ENCODE measurements at places on chromosomes 1 and 21. TPM values are rescaled to one million over a fixed set of nuclear protein-coding genes. Genes with fewer than 3 reads are reported as not detected.

Gene CPT2
- polyA plus RNA-seq = 23.2 TPM

Gene TNFRSF4
- 1.5 TPM for polyA plus RNA-seq

Gene RHBDL2
- not detected for polyA plus RNA-seq

Gene RNF11
- 22.8 TPM for polyA plus RNA-seq

Gene LORICRIN
- polyA plus RNA-seq = not detected

Gene CEP170
- polyA plus RNA-seq = 19.6 TPM

Gene POU3F1
- not detected for polyA plus RNA-seq

- DNase-seq = no peak
- no peaks in the 10 kb centered on the region for H3K4me1 ChIP-seq
- no peak overlapping the region for H3K27ac ChIP-seq
- H3K4me3 ChIP-seq = no peak overlapping the region
- no peaks in the 10 kb centered on the region for H3K27me3 ChIP-seq
These were observed 85.4 kb downstream of the CCDC185 start for GRCh38 chr1:223478606-223479005.

DNA sequence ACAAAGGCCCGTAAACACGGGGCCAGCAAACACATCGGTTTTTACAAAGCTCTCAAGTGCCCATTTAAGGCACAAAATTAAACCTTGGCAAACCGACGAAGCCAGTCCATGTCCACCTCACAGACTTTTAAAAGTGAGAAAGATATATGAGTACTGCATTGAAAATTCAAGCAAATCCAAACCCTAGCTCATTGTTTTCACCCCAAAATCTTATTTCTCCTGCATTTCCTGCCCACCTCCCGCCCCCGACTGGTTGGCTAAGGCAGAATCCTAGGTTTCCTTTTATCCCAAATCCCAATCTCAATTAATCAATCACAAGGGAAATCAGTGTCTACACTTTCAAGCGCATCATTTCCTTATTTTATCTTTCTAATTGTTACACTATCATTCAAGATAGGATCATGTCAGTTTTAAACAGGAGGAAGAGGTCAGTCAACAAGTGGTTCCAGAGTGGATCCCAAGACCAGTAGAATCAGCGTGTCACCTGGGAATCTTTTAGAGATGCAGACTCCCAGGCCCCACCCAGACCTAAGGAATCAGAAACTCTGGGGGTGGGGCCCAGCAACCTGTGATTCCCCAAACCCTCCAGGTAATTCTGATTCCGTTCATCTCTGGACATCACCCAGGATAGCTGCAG lies 1.7 kb upstream of the GNG4 start:
- H3K27ac ChIP-seq = no peak overlapping the region
- no peak overlapping the region for H3K4me3 ChIP-seq
- no peak for DNase-seq
- H3K4me1 ChIP-seq = peaks cover 4% of the 10 kb centered on the region

- no peak for DNase-seq
- H3K36me3 ChIP-seq = no peaks in the 10 kb centered on the region
- no peak overlapping the region for H3K4me3 ChIP-seq
- no peaks in the 10 kb centered on the region for H3K27me3 ChIP-seq
- H3K4me1 ChIP-seq = peaks cover 10% of the 10 kb centered on the region
These were observed 4.9 kb downstream of the CEP104 start for GRCh38 chr1:3852091-3852490.

- no peak for DNase-seq
- peaks cover 28% of the 10 kb centered on the region for H3K4me1 ChIP-seq
- H3K36me3 ChIP-seq = no peaks in the 10 kb centered on the region
- H3K4me3 ChIP-seq = no peak overlapping the region
- H3K27ac ChIP-seq = no peak overlapping the region
These were observed 7.0 kb upstream of the IL6R start for GRCh38 chr1:154398141-154398540.

GRCh38 chr1:156386949-156387869 lies 18.2 kb downstream of the RHBG start:
- no peaks in the 10 kb centered on the region for H3K36me3 ChIP-seq
- no peak overlapping the region for H3K4me3 ChIP-seq
- H3K4me1 ChIP-seq = peaks cover 8% of the 10 kb centered on the region
- no peak for DNase-seq
- no peak overlapping the region for H3K27ac ChIP-seq

DNA sequence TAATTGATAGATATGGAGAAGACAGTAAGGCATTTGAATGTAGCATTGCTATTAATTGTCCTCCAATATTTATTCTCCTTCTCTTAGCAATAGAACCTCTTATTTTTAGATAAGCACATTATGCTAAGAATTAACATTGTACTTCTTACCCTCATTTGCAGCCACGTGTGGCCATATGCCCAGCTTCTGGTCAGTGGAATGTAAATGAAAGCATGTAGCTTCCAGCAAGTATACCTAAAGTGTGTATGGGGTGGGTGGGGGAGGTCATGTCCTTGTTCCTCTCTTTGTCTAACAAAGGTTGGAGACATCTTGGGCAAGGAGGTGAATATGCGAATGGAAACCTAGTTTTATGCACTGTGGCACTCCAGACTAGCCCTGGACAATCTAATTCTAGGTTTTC lies 133.6 kb upstream of the HMCN1 start:
- no peaks in the 10 kb centered on the region for H3K36me3 ChIP-seq
- DNase-seq = no peak
- no peak overlapping the region for H3K27ac ChIP-seq
- peaks cover 4% of the 10 kb centered on the region for H3K4me1 ChIP-seq
- no peak overlapping the region for H3K4me3 ChIP-seq
- no peaks in the 10 kb centered on the region for H3K27me3 ChIP-seq

DNA sequence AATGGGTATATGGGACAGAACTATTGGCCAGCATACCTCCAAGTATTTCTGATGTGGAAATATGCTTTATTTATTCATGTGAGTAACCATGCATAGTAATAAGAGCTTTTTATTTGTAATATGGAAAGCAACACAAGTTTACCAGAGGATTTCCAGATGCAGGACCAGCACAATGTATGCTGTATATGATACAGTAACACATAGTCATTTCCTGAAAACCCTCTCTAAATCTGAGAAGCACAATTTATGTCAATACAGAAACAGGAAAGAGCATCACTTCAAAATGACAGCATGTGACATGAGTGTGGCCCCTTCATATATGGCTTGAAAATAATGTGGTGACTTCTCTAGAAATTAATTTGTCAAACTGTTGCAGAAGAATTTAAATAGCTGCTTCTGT lies 1134.7 kb upstream of the ADGRL2 start:
- no peak for DNase-seq
- no peaks in the 10 kb centered on the region for H3K27me3 ChIP-seq
- no peaks in the 10 kb centered on the region for H3K4me1 ChIP-seq
- H3K36me3 ChIP-seq = no peaks in the 10 kb centered on the region

DNA sequence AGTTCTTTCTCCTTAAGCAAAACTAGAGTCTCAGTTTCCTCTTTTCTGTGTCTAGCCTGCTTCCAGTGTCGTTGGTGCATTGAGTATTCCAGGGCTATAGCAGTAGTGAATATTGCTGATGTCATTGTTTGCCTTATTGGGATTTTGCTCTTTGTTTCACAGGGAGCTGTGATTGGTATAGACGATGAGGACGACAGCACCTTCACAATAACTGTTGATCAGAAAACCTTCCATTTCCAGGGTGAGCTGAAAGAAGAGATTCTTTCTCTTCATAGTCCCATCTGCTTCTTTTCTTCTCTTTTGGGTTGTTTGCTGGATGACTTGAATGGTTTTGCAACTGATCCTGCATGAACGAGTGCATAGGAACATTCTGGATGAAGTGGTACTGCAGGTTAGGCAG lies 52.4 kb downstream of the OSBPL9 start:
- no peak overlapping the region for H3K4me3 ChIP-seq
- H3K36me3 ChIP-seq = peaks cover 10% of the 10 kb centered on the region
- no peak overlapping the region for H3K27ac ChIP-seq
- H3K4me1 ChIP-seq = no peaks in the 10 kb centered on the region

DNA sequence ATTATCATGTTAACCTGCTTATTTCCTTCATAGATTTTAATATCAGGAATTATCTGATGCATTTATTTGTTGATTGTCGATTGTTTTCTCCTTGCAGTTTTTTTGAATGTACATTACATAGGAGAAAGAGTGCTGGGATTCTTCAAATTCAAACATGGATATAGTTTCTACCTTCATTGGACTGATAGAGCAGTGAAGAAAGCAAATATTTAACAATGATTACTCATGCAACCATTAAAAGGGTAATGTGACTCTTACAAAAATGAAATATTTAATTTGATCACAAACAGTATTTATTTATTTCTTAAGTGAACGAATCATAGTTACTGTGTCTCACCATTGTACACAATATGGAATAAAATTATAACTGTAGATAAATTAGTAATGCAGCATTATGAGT lies 350.9 kb downstream of the BRINP3 start:
- H3K36me3 ChIP-seq = no peaks in the 10 kb centered on the region
- DNase-seq = no peak
- no peaks in the 10 kb centered on the region for H3K27me3 ChIP-seq
- H3K4me3 ChIP-seq = no peak overlapping the region
- H3K4me1 ChIP-seq = no peaks in the 10 kb centered on the region

DNA sequence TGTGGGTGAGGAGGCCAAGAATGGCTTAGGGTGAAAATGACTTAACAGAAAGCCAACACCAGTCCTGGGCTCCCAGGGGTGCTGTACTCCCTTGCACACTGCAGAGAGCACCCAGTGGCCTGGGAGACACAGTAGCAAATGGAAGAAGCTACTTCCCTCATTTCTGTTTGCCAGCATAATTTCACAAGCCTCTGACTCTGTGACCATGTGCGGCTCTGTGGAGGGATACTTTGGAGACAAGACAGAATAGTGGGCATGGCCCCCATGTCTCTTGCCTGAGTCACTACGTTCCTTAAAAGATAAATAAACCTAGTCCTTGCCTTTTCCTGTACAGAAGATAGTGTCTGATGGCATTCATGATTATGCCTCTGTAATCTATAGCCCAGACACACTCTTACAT lies 38.1 kb downstream of the TRIM62 start:
- H3K27ac ChIP-seq = no peak overlapping the region
- H3K4me1 ChIP-seq = no peaks in the 10 kb centered on the region
- no peak overlapping the region for H3K4me3 ChIP-seq
- DNase-seq = no peak
- no peaks in the 10 kb centered on the region for H3K27me3 ChIP-seq

DNA sequence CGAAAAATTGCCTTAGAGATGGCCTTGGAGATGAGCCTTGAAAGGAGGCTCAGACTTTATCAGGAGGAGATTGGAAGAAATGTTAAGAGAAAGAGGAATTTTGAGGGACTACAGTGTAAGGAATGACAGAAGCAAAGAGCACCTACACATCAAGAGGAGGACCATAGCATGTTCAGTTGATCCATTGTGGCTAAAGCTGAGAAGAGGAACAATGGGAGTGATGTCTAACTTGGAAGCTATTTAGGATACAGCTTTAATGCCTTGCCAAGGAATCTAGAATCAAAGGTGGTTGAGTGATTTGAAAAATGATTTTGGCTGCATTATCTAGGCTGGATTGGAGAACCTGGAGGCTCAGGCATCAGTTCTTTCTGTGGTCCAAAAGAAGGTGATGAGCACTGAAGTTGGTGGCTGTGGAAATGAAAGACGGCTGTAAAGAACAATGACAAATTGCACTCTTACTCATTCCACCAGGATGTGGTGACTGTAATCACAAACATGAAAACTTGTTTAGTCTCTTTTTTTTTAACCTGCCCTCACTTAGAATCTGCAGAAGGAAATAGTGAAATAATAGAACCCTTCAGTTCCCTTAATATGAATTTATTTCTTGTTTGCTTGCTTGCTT lies 11.3 kb downstream of the FAM20B start:
- no peak overlapping the region for H3K27ac ChIP-seq
- peaks cover 26% of the 10 kb centered on the region for H3K4me1 ChIP-seq
- H3K36me3 ChIP-seq = no peaks in the 10 kb centered on the region
- peak; percentile 34 for DNase-seq

GRCh38 chr1:6822530-6823359 lies 37.5 kb downstream of the CAMTA1 start:
- peaks cover 7% of the 10 kb centered on the region for H3K4me1 ChIP-seq
- no peak for DNase-seq
- H3K4me3 ChIP-seq = no peak overlapping the region
- no peak overlapping the region for H3K27ac ChIP-seq
- H3K36me3 ChIP-seq = no peaks in the 10 kb centered on the region

DNA sequence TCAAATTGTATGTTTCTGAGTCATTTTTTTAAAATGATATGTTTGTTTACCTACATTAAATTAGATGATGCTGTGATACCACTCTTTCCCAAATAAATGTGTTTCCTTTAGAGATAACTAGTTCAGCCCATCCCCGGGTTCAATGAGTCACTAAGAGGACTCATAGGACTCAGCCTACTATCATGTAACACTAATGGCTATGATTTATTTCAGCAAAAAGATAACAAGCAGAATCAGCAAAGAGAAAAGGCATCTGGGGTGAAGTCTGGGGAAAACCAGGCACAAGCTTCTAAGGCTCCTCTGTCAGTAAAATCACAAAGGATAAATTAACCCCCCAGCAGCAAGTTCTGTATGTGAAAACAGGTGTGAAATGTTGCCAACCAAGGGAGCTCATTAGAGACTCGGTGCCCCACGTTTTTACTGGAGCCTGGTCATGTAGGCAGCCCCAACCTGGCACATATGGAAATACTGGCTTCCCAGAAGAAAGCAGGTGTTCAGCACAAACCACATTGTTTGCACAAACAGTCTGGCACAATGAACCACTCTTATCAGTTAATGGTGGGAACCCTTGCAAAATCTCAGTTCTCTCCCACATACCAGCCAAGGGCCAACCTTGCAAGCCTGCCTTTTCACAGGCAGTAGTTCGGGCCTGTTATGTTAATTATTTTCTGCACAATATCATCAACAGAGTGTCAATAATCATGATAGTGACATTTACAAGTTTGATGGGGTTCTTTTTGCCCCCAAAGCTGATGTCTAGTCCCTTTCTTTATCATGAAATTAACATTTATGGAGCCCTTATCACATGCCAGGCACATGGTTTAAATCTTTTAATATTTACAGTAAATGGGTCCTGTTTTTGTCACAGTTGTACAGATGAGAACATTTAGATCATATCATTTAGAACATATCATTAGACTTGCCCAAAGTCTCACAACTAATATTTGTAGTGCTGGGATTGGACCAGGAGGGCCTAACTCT lies 23.1 kb upstream of the CNN3 start:
- no peaks in the 10 kb centered on the region for H3K4me1 ChIP-seq
- H3K27me3 ChIP-seq = no peaks in the 10 kb centered on the region
- no peak overlapping the region for H3K27ac ChIP-seq
- H3K36me3 ChIP-seq = no peaks in the 10 kb centered on the region
- no peak overlapping the region for H3K4me3 ChIP-seq

GRCh38 chr1:98084188-98084587 lies 163.4 kb upstream of the DPYD start:
- no peak overlapping the region for H3K27ac ChIP-seq
- H3K4me1 ChIP-seq = no peaks in the 10 kb centered on the region
- H3K36me3 ChIP-seq = no peaks in the 10 kb centered on the region
- H3K27me3 ChIP-seq = no peaks in the 10 kb centered on the region

DNA sequence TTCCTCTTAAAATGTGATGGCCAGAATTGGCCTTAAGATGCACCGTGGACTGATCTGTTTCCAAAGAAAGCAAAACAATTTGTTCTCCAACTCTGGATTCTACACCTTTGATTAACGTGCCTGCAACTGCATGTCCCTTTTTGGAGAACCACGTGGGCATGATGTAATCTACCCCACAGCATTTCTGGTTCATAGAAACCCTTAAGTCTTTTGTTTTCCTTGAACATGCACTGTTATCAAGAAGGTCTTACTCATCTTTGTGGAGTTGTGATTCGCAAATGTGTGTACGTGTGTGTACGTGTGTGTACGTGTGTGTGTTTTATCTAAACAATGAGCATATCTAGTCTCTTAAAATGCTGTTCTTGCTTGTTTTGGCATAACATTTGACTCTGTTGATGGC lies 57.8 kb downstream of the LPAR3 start:
- H3K27ac ChIP-seq = no peak overlapping the region
- H3K4me1 ChIP-seq = no peaks in the 10 kb centered on the region
- no peak overlapping the region for H3K4me3 ChIP-seq
- H3K27me3 ChIP-seq = no peaks in the 10 kb centered on the region
